Upper lobe of right lung (tissue), 1 donor: ENCODE measurements at places on chromosomes 16 and 17. TPM values are rescaled to one million over a fixed set of nuclear protein-coding genes. Genes with fewer than 3 reads are reported as not detected.

DNA sequence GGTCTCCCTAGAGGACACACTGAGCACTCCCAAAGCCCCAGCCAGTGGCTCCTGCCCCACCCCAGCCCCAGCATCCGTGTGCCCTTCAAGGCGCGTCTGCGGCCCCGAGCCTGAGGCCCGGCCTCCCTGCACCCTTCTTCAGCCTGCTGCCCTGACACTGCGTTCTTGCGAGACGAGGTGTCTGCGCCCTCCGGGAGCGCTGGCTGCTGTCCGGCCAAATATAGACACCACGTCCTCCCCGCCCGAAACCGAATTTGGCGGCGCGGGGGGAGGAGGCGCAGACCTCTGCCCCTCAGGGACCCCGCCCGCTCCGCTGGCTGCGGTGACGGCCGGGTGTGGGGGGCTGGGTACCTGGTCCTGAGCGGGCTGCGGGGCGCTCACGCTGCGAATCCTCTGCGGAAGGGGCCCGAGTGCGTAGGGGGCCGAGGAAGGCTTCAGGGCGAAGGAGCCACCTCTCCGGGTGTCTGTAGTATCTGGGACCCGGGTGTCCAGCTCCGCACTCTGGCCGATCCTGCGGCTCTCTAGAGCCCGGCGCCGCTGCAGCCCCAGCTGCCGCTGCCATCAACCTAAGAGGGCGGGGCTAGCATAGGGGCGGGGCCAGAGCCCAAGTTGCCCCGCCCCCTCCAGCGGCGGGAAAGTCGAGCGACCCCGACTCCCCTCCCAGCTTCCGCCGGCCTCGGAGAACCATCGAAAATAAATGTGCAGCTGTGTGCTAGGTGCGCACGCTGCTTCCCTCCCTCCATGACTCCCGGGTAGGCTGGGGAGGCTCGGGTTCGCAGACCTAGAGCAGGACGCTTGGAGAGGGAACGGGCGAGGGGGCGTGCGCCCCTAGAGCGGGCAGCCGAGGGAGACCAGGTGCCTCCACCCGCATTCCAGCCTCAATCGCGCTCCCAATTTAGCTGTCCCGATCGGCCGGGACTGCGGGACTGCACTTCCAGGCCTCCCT is at the start of gene CORO6:
TSS of gene CORO6 (minus strand) at position 576 of the 946 bp plus-strand sequence. CDS start 1,491 bp downstream, outside the sequence.
- no peak within 1 kb of the TSS for H3K27ac ChIP-seq
- no peaks in the 10 kb centered on the region for H3K36me3 ChIP-seq
- DNase-seq: peak; percentile 75
- H3K27me3 ChIP-seq: no peaks in the 10 kb centered on the region

- H3K4me1 ChIP-seq: no peaks in the 10 kb centered on the region
- peaks cover 35% of the 10 kb centered on the region for H3K27me3 ChIP-seq
- no peaks in the 10 kb centered on the region for H3K36me3 ChIP-seq
- no peak overlapping the region for H3K4me3 ChIP-seq
- DNase-seq: no peak
These were observed 9.8 kb downstream of the OTOP3 start for GRCh38 chr17:74945543-74945942.

- peak overlapping the region; percentile 65 for H3K27ac ChIP-seq
- peak overlapping the region; percentile 7 for H3K4me3 ChIP-seq
- no peaks in the 10 kb centered on the region for H3K27me3 ChIP-seq
These were observed 55.5 kb upstream of the IL34 start for GRCh38 chr16:70590722-70591415.

DNA sequence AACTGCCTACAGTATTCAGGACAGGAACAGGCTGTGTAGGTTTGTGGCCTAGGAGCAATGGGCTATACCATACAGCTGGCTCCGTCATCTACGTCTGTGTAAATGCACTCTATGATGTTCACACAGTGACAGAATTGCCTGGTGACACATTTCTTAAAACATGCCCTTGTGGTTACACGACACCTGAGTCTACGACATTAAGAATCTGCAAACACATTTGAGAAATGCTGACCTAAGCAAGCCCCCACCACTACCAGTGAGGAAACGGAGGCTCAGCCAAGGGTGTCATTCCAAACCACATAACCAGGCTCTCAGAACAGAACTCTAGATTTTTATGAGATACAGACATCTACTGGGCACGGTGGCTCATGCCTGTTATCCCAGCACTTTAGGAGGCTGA is 23.5 kb downstream of the USP36 start:
- peaks cover 11% of the 10 kb centered on the region for H3K4me1 ChIP-seq
- no peak overlapping the region for H3K27ac ChIP-seq
- H3K4me3 ChIP-seq: no peak overlapping the region
- peaks cover 99% of the 10 kb centered on the region for H3K36me3 ChIP-seq
- no peaks in the 10 kb centered on the region for H3K27me3 ChIP-seq

Gene TMC7
- 5.0 TPM for total RNA-seq

Gene CANT1
- 59.6 TPM for total RNA-seq
